ENCODE measurements at places on chromosomes 2 and 18.

DNA sequence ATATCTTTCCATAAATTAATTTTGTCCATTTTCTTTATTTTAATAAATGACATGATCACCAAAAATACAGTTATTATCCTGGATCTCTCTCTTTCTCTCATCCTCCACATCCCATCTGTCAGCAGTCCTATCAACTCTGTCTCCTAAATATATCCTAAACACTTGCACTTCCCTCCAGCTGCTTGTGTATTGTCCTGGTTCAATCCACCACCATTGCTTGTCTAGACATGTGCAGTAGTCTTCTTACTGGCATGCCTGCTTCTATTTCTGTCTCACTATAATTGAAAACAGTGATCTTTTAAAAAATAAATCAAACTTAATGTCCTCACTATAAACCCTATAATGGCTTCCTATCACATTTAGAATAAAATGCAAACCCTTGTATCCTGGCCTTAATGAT is 2168.6 kb upstream of the PIK3C3 start:
- DNase-seq: no peak

DNA sequence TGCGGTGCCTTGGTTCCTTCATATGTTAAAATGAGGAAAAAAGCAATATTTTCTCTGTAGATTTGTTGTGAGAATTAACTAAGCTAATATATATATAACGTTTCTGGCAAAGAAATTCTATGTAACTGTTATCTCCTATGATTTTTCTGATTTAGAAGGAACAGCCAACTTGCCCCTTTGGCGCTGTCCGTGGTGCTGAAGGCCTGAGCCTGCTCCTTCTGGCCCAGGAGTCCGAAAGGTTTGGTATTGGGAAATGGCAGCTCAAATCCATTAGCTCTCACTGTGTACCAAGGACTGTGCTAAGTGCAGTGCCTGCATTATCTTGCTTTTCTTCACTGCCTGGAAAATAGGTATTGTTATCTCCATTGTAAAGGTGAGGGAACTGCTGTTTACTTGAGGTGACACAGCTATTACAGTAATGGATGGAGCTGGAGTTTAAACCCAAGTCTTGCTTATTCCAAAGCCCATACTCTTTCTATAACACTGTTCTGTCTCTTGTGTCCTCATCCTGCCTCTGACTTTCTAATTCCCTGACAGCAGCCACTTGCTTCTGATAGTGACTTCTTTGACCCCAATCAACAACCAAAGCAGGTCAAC is 52.2 kb downstream of the C1QL2 start:
- no peak for DNase-seq

GRCh38 chr2:68505603-68506159 is 38.3 kb downstream of the APLF start:
- no peak for DNase-seq

DNA sequence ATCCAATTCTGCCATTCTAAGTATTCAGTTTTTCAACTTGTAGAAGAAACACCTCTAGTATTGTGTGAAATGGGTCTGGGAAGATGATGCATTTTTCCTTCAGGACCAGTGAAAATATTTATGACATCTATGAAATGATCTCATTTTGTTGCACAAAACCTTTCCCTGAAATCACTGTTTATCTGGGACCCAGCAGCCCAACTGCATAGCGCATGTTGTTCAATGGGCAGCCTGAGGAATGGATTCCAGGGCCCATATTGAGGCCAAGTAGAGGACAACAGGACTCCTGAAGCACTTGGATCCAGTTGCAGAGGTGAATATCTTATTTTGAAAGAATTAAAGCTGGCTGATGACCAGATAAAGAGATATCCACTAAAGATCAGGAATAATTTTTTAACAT is 7.3 kb downstream of the RBMS1 start:
- no peak for DNase-seq

Measured in stimulated activated CD4-positive, alpha-beta T cell treated with anti-CD3 and anti-CD28 coated beads, TNF-alpha, amount 100 ng/mL, for 48 hours (primary cell).